ENCODE measurements at places on chromosomes 12 and 14. TPM values are rescaled to one million over a fixed set of nuclear protein-coding genes. Genes with fewer than 3 reads are reported as not detected.

Gene P3H3
- 91.1 TPM for total RNA-seq

Gene VASH1
- total RNA-seq: 3.9 TPM

Gene KLRD1
- under 0.01 TPM for total RNA-seq

Gene CCND2
- total RNA-seq: 7.1 TPM

Gene NCAPD2
- 52.7 TPM for total RNA-seq

Gene LHX5
- total RNA-seq: not detected

Gene MFAP5
- total RNA-seq: 4.8 TPM

Gene PPP1R1A
- total RNA-seq: not detected

Gene RNASE1
- not detected for total RNA-seq

Gene ACVRL1
- 18.0 TPM for total RNA-seq
